Activated T-cell treated with anti-CD3 and anti-CD28 coated beads, Interleukin-2, amount 50 U/mL, for 72 hours (primary cell): ENCODE measurements at places on chromosomes 6 and 20. TPM values are rescaled to one million over a fixed set of nuclear protein-coding genes. Genes with fewer than 3 reads are reported as not detected.
A peak's percentile ranks its signal among the peaks of the same experiment; 100 is the strongest.

Gene CST5
- total RNA-seq = not detected

Gene SCUBE3
- total RNA-seq = 0.16 TPM

Gene CST7
- total RNA-seq = 136 TPM

Gene ASXL1
- total RNA-seq = 168 TPM

Gene THBS2
- not detected for total RNA-seq

Gene UFL1
- total RNA-seq = 35.2 TPM

Gene COL9A1
- total RNA-seq = not detected

Gene GNRH2
- total RNA-seq = 5.5 TPM

Gene RIMS4
- total RNA-seq = 0.05 TPM

Gene SLC32A1
- total RNA-seq = not detected

Gene TBXT
- not detected for total RNA-seq

Gene HEY2
- not detected for total RNA-seq

Gene TRAM2
- total RNA-seq = 4.9 TPM

Gene MCHR2
- total RNA-seq = not detected

Gene PDE10A
- not detected for total RNA-seq

Gene DEFB132
- total RNA-seq = not detected

Gene ULBP1
- total RNA-seq = 9.4 TPM

DNA sequence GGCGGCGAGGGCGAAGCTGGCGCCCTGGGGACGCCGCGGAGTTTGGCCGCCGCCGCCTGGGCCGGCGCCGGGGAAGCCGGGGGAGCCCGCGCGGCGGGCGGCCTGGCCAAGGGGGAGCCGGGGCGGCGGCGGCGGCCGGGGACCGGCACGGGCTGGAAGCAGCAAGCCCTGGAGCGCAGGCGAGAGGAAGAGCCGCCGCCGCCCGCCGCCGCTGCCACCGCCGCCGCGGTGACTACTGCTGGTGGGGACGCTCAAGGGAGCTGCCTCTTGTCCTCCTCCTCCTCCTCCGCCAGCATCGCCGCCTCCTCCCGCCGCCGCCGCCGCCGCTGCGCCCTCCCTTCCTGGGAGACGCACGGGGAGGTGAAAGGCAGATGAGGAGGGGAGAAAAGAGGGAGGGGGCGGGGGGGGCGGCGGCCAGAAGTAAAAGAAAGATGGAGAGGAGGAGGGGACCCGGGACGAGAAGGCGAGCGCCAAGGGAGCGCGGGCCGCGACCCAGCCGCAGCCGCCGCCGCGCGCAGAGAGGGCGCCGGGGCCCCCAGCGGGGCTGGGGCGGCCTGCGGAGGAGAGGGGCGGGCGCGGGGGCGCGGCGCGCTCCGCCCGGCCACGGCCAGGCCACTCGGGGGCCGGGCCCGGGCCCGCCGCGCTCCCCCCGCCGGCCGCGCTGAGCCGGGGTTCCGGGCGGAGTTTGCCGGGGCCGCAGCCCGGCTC, 846 bp downstream of the PDE10A start:
- DNase-seq = no peak

DNA sequence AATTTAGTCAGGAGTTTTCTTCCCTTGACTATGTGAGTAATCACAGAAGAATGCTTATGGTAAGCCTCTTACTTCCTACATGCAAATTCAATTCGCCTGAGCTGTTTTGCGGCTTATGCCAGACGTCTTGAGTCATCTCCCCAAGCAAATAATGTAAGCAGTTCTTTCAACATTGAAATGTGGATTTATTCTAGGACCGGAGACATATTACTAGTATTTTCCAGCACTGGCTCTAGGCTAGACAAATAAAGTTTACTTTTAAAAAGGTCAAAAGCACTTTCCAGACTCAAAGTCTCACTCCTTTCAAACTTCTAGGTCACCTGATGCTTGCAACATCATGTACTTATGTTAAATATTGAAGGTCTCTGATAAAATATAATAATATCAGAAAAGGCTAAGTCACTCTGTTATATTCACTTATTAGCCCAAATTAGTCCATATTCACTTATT, 38.1 kb upstream of the NOX3 start:
- peak; percentile 36 for DNase-seq

GRCh38 chr6:132703936-132704335, 9.9 kb downstream of the VNN1 start:
- no peak for DNase-seq

DNA sequence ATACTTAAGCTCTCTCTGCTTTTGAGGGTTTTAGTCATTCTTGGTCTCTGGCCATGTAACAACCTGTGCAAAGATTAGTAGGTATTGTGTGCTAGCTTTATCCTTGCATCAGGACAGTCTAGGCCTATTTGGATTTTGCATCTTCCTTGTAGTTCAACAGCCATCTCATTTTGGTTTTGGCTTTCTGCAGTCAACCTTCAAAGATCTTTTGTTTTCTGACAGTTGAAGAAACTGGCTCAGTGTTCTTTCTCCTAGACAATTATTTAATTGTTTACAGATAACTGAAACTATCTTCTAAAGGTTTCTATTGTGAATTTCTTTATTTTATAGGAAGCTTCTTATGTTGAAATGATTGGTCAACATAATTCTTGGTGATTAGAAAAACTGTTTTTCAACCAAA, 307.5 kb downstream of the CDKAL1 start:
- no peak for DNase-seq

- no peak for DNase-seq
These were observed 88.9 kb downstream of the SOBP start for GRCh38 chr6:107578642-107579341.

- DNase-seq = no peak
These were observed 29.1 kb upstream of the SLC2A12 start for GRCh38 chr6:134081506-134081905.

DNA sequence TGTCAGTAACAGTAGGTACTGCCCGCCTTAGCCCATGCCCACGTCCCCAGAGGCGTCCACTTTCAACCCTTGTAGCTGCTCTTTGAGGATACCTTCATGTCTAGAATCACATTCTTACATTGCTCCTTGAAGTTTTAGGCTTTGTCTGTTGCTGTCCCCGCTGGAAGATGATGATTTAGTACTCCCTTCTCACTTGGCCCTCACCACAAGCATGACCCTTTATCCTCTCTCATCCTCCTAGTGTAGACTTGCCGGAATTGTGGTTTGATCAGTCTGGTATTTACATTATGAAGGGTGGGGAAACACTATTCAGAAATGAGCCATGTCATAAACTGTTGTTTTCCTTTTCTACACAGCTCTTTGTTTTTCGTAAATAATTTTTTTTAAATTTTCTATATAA, 87.4 kb downstream of the ARID1B start:
- DNase-seq = no peak

DNA sequence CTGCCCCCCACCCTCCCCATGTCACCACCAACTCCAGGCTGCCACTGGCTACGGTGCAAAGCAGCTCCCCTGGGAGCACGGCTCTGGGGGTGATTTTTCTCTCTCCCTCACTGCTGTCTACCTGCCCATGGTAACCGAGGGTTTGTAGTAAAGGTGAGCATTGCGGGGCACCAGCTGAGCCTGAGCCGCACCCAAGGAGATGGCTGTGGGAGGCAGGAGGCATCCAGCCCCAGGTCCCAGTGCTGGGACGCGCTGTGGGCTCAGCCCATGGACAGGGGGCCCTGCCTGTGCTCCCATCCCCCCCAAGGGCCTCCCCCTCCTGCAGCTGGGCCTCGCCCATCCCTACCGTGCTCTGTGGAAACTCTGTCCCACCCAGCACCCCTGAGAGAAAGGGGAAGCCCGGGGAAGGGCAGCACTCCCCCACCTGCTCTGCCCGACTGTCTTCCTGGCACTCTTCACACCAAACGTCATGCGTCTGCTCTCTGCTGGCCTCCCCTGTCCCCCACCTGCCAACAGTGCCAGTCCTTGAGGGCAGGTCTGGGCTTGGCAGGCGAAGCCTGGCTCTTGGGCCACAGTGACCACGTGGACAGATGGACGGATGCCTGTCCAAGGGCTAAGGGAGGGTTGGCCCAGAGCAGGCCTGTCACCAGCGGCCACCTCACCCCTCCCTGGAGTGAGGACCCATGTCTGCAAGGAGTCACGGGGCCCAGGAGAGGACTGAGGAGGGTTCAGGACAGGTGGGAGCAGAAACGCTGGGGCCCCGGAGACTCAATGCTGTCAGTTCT, 3.8 kb upstream of the CHRNA4 start:
- no peak for DNase-seq

GRCh38 chr20:35404614-35405259, 7.0 kb downstream of the UQCC1 start:
- no peak for DNase-seq

GRCh38 chr6:41072836-41073202, at the start of gene NFYA:
Gene NFYA, plus strand, starts transcription at chr6:41072974. Its CDS starts 6,116 bp downstream, at chr6:41079090.
- DNase-seq = no peak

GRCh38 chr6:106146852-106147351, 60.8 kb downstream of the PRDM1 start:
- no peak for DNase-seq

DNA sequence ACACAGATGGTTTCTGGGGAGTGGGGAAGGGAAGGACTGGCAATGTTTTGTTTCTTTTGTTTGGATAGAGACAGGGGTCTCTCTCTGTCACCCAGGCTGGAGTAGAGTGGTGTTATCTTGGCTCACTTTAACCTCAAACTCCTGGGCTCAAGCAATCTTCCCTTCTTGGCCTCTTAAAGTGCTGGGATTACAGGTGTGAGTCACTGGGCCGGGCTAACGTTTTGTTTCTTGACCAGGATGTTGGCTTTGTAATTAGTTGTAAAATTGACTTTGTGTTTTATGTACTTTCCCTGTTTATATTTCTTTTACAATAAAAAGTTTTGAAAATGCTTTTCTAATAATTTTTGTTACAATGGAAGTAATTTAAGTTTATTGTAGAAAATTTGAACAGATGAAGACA, 10.9 kb downstream of the SPATS1 start:
- DNase-seq = no peak

- no peak for DNase-seq
These were observed 10.4 kb downstream of the PXT1 start for GRCh38 chr6:36432151-36432671.

DNA sequence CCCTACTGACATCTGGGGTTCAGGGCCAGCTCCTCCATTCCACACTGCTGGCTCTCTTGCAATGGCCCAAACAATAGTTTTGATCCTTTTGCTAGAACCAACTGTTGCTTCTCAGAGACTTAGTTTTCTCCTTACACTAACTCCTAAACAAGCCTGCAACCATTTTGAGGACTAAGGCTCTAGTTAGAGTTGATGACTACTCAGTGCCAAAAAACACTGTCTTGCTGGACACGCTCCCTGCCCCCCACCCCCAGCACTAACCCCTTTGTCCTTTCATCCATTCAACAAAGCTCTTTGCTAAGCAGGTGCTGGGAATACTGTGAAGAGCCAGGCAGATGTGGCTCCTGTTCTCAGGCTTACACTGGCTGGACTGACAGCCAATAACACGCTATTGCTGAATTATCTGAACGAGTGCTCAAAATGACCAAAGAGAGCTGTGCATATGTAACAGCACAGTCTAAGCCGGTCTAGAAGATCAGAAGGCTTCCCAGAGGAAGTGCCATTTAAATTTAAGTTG, 17.6 kb downstream of the GCLC start:
- no peak for DNase-seq

GRCh38 chr20:17014756-17015366, 212.0 kb upstream of the PCSK2 start:
- no peak for DNase-seq

- no peak for DNase-seq
These were observed 102.4 kb downstream of the F13A1 start for GRCh38 chr6:6217855-6218758.

GRCh38 chr6:75301088-75301487, 16.5 kb upstream of the TMEM30A start:
- no peak for DNase-seq

DNA sequence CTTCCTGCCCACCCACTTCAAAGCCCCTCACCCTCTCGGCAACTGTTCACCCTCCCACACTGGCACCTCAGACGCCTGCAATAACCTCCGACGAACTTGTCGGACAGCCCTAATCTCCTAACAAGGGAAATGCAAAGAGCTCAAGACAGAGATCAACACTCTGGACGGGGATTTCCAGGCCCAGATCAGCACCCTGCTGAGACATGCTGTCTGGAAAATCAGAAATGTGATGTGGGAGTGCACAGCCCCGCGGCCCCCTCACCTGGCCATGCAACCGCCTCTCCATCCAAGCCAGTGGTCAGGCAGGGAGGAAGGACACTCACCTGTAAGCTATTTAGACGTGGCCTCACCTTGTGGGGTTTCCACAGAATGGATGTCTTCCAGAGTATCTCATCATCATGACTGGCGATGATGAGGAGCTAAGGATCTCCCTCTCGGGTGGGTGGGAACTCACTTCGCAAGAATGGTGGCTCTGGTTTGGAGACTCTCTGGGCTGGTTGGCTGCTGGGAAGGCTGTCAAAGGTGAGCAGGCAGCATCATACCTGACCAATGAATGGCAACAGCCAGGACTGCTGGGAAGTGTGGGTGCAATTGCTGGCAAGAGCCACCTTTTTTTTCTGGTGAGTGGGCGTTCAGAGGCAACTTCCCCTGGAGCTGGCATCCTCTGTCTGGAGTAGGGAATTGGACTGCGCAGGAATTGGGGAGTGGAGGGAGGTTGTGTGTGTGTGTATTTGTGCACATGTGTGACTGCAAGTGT, 28.1 kb upstream of the ADTRP start:
- peak; percentile 10 for DNase-seq

GRCh38 chr6:21772884-21773575, 179.5 kb downstream of the SOX4 start:
- no peak for DNase-seq

GRCh38 chr6:34334796-34335416, 57.6 kb downstream of the NUDT3 start:
- no peak for DNase-seq

GRCh38 chr6:145147981-145148749, 587.2 kb downstream of the EPM2A start:
- peak; percentile 4 for DNase-seq

GRCh38 chr6:89613790-89614189, 24.8 kb downstream of the LYRM2 start:
- no peak for DNase-seq
